ENCODE measurements at places on chromosomes 7 and 10. TPM values are rescaled to one million over a fixed set of nuclear protein-coding genes. Genes with fewer than 3 reads are reported as not detected.
A peak's percentile ranks its signal among the peaks of the same experiment; 100 is the strongest.

DNA sequence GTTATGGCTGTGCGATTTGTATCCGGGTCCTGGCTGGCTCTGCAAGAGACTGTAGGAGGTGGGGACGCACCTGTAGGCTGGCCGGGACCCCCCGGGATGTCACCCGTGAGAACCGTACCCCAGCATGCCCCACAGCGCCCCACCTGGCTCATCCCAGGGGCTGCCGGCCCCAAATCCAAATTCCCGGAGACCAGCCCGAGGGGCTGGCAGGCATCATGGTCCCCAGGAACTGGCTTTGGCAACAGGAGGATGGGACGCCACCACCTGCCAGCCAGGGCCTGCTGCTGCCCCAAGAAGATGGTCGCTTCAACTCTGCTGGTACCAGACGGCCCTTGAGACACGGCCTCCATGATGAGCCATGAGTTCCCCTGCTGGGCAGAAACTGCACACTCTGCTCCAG, 239.4 kb downstream of the ELFN1 start:
- no peak for DNase-seq

DNA sequence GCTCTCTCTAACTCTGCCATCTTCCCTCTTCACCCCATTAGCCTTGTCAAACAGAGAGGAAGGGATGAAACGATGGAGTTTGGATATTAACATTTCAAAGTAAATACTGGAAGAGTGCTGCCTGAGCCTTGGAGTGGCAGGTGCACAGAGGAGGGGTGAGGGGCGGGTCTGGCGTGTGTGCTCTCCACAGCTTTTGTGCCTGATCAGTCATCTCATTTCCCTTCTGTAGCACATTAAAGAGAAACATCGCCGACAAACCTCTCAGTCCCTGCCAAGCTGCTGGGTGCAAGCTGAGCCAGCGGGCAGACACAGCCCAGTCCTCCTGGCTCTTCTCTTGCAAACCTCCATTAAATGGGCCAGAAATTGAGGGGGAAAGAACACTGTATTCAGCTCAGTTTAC, 76.2 kb downstream of the SLIT1 start:
- no peak for DNase-seq

- DNase-seq: peak; percentile 91
These were observed 4.4 kb downstream of the RASSF4 start for GRCh38 chr10:44963772-44964633.

DNA sequence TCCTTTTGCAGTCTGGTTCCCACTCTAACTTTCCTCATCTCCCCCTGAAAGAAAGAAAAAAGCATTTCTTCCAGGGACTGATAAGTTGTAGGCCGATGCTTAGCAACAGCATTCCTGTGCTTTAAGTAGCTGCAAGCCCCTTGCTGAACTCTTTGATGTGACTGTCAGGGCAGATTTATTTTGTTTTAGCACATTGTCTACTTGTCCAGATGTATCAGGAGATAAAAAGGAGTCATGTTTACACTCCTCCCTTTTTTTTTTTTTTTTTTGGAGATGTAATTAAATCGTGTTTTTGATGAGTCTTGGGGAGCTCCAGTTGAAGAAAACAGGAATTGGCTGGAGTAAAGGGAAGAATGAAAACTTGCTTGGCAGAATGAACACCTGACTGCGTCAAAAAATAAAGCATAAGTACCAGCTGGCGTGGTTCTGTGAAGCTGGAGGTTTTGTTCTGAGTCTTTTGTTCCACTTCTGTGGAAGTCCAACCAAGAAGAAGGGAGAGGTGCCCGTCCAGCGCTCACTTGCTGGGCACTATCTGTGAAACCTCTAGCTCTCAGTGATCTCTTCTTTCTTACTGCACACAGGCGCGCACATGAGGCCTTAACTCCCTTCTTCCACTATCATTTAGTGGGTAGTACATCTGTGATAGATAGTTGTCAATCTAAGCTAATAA, 871.7 kb downstream of the LRMDA start:
- DNase-seq: peak; percentile 66

- DNase-seq: peak; percentile 77
These were observed 16.1 kb upstream of the TAS2R40 start for GRCh38 chr7:143205560-143206293.

GRCh38 chr7:134804854-134805253, 25.4 kb downstream of the CALD1 start:
- no peak for DNase-seq

DNA sequence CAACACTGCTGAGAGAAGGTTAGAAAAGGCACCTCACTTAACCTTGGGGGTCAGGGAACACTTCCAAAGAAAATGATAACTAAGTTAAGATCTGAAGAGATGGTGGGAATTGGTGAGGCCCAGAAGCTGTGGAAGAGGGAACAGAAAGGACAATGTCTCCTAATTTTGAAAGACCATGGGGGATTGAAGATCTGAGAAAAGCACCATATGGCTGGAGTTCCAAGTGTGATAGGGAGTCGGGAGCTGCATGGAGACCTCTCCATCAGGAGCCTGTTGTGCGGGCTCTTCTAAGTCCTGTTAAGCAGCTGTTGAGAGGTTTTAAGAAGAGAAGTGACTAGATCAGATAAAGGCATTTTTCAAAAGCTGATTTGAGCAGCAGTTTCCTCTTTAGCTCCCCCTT, 254.3 kb downstream of the CDK14 start:
- DNase-seq: no peak

Gene BAMBI
- total RNA-seq: 8.9 TPM

Gene TRIL
- total RNA-seq: 16.9 TPM

Gene NACAD
- 2.3 TPM for total RNA-seq

Gene ADARB2
- total RNA-seq: 0.13 TPM

Gene LRIT1
- not detected for total RNA-seq

Gene INTS1
- total RNA-seq: 16.7 TPM

Data from muscle of leg (tissue), 16 donors.